ENCODE measurements at places on chromosomes 2 and 18. TPM values are rescaled to one million over a fixed set of nuclear protein-coding genes. Genes with fewer than 3 reads are reported as not detected.

DNA sequence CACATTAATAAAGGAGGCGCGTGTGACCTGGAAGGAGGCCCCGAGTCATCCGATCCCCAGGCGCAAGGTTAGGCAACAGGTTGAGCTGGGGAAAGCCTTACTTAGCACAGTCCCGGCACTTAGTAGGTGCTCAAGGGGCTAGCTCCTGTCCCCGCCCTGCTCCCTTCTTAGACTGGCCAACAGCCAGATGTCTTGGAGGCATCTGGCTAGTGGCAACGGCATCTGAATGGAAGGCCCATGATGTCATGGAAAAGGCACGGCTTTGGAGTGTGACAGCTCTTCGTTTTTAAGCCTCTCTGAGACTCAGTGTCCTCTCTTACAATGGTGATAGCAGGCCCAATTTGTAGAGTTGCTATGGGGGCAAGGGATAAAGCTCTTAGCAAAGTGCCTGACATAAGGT is 258.3 kb downstream of the CYRIA start:
- peak; percentile 45 for DNase-seq

GRCh38 chr2:170680172-170680941 is 34.8 kb upstream of the SP5 start:
- no peak for DNase-seq

DNA sequence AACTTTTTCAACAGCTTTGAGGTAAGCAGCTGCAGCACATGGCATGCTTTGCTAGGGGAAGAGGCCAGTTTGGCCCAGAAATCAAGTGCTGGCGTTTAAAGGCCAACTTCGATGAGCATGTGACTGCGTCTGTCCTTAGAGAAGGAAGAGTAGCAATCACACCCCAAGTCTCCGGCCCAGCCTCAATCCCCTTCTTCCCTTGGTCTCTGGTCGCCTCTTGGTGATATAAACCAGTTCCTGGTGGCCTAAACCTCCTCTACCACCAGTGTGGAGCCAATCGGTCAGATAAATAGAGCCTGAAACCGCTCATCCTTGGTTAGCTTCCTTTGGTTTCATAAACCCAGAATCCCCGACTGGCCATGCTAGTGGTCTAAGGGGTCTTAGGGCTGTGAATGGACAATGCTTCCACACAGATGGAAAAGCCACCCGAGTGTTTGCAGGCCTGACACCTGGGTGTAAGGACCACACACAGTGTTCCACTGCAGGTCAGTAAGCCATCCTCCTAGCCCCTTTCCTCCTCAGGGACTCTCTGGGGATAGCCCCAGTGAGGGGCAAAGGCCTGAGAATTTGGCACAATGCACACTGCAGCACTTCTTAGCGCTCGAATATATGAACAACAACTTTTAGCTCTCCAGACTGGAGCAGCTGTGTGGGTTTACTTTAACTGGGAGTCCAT is 23.0 kb upstream of the COX7A2L start:
- DNase-seq = no peak

- DNase-seq = no peak
Observed at GRCh38 chr2:70806013-70806412, 14.4 kb downstream of the CLEC4F start.

DNA sequence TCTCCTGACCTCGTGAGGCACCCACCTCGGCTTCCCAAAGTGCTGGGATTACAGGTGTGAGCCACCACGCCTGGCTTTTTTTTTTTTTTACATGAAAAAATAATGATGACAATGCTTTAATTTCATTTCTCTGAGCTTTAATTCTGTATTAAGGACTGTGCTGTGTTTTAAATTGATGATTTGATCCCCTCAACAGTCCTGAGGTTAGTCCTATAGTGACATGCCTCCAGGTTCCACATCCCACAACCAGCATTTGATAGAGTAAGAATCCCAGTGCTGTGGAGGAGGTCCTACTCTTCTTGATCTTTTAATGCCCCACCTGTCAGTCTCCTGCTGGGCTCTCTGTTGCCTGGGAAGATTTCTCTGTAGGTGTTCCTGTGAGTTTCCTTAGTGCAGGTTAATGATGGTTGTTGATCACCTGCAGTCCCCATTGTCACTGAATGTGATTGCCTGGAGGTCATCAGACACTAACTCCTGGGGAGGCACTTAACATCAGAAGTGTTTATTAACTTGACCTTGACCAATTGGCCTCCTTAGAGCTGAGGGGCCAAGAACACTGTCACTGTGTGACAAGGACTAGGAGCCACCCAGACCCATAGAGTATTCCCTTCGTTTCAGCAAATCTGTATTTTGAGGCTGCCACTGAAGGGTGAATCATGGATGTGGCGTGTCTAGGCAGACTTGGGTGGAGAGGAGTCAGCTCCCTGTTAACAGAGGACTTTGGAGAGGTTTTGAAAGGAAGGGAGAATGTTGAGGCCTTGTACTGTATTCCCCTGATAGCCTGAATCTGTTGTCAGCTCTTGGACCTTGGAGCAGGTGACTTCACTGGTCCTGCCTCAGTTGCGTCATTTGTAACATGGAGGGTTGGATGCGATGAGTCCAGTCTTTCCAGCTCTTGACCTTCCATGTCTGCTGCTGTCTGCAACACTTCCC is 11.5 kb downstream of the ASAP2 start:
- DNase-seq = no peak

DNA sequence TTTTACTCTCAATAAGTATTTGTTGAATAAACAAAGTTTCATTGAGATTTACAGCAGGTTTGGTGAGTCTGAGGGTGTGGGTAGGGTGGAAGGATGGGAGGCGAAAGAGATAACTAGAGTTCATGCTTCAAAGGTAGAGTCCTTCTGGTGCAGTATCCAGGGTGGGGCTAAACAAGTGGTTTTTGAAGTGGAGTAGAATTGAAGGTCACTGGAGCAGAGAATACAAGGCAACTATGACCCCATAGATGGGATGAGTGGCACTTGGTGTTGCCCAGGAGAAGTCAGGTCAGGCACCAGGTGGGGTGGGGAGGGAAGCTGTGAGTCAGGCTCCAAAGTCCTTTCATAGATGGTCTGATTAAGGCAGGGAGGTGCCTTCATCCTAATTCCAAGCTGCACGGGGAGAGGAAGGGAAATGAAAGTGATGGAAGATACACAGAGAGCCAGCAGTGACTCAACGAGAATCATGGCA is 6.6 kb upstream of the CAB39 start:
- no peak for DNase-seq

DNA sequence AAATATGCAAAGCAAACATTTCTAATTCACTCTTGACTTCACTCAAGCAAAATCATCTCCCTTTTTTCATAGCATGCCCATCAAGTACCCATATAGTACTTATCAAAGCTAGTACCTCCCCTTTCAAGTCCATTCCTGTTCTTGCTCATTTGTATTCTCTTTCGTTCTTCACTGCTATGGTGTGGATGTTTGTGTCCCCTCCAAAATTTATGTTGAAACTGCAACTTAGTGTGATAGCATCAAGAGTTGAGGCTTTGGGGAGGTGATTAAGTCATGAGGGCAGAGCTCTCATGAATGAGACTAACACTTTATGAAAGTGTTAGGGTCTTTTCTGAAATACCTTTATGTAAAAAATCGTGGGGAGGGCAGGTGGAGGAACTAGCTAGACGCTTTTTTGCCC is 52.9 kb downstream of the RNU4ATAC start:
- no peak for DNase-seq

GRCh38 chr2:112869258-112869842 is 32.8 kb upstream of the IL1B start:
- DNase-seq = peak; percentile 75

DNA sequence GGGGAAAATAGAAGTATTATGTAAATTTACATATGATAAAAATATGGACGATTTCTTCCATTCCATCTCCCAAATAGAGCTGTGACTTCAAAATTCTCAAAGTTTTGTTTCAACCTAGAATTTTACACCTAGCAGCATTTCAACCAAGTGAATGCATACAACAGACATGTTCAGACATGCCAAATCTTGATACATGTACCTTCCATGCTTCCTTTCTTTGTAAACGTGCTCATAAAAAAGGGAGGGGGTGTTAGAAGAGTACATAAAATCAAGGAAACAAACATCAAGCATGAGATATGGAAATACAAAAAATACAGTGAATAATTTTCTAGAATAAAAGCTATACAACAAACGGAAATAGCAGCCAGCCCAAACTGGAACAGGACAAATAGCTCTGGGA is 974.2 kb downstream of the ERBB4 start:
- DNase-seq = no peak

- peak; percentile 13 for DNase-seq
Observed at GRCh38 chr2:195664528-195664927, 7.5 kb downstream of the SLC39A10 start.

GRCh38 chr2:127313406-127313805 is 19.5 kb upstream of the ERCC3 start:
- no peak for DNase-seq

DNA sequence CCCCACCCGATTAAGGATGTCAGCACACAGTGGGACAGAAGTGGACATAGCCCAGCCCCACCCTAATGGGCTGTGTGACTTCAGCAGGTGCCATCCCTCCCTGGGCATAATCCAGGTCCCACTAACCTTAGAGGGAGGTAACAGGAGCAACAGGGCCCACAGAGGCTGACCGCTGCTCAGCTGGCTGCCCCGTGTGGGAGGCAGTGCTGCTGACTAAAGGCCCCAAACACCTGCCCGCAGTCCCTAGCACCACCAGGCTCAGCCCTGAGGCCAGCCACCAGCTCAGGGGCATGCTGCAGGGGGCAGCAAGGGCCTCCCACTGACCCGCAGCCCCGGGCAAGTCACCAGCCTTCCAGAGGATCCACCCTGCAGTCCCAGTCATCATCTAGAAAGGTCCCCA is 14.6 kb downstream of the BIN1 start:
- DNase-seq = no peak

GRCh38 chr2:8606226-8606625 is 75.6 kb upstream of the ID2 start:
- no peak for DNase-seq

DNA sequence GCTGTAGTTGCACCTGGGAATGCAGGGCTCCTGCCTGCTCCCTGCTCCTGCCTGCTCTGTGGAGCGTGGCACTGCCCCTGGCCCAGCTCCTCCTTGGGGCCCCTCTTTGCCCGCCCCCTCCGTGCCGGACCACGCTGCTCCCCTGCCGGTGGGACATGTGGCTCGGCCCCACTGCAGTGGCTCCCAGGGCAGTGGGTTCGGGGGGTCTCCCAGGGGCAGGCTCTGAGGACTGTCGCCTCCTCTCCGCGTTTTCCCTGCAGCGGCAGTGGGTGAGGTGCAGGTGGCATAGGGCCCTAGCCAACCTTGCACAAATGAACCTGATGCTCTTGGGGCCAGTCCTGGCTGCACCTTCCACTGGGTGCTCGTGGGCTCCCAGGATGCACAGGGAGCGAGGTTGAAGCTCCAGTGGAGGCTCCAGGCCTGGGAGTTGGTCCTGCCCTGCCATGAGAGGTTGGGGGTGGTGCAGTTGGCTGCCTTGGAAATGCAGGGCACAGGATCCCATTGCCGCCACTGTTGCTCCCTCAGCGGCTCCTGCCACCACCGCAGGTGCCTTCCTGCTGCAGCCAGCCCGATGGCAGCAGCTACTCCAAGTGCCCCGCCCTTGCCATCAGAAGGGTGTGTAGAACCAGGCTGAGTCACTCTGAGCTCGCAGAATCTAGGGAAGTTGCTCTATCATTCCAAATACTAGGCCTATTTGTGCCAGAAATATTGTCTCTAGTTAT is 313.1 kb upstream of the SYT4 start:
- no peak for DNase-seq

DNA sequence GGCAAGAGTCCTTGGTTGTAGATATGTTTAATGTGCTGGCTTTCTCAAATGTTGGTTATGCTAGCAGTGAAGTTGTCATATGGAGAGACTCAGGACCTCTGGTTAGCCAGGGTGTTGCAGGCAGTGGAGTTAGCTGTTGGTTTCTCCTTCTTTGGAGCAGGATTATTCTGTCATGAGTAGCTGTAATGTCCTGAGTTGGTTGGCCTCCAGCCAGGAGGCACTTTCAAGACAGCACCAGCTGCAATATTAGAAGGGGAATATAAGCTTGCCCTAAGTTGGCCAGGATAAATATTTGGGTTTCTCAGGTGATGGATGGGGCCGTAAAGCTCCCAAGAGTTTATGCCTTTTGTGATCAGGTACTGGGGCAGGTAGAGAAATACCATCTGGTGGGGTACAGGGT is 65.5 kb downstream of the MSTN start:
- DNase-seq = no peak

GRCh38 chr2:160290598-160290997 is 90.5 kb upstream of the ITGB6 start:
- no peak for DNase-seq

GRCh38 chr2:219416938-219417337 is 1.2 kb upstream of the DES start:
- no peak for DNase-seq

DNA sequence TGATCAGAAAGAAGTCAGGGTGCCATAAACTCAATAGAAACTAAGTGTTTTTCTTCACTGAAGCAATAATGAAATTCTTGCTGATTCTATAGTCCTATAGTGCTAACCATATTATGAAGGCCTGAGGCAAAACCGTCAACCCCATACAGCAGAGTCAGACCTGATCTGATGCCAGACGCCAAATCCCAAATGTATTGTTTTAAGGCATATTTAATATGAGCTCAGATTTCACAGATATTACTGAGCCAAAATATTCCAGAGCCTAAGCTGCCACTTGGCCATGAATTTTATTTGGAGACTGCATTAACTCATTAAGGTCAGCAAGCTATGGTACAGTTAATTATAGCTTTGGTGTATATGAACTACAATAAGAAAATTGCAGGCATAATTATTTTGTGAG is 53.4 kb downstream of the SCN1A start:
- DNase-seq = no peak

Gene HRH4
- total RNA-seq = 0.14 TPM

Gene ACADL
- 0.45 TPM for total RNA-seq

Gene RAB17
- 4.7 TPM for total RNA-seq

Gene CABLES1
- total RNA-seq = 4.9 TPM

Gene LRP2
- total RNA-seq = 1.5 TPM

Gene RNF152
- total RNA-seq = 3.9 TPM

Gene CXCR2
- total RNA-seq = 0.09 TPM

Gene VWA3B
- 0.09 TPM for total RNA-seq
